Spleen (tissue), 13 donors: ENCODE measurements at places on chromosomes 11 and 22. TPM values are rescaled to one million over a fixed set of nuclear protein-coding genes. Genes with fewer than 3 reads are reported as not detected.

ZDHHC5 gene
- 58.0 TPM for total RNA-seq

INS gene
- total RNA-seq = not detected

GRCh38 chr11:83285151-83285770 lies 906 bp downstream of the CCDC90B start:
- no peaks in the 10 kb centered on the region for H3K27me3 ChIP-seq
- H3K4me1 ChIP-seq = peaks cover 14% of the 10 kb centered on the region
- peak overlapping the region; percentile 96 for H3K27ac ChIP-seq
- H3K4me3 ChIP-seq = peak overlapping the region; percentile 75
- DNase-seq = no peak

FCHSD2 gene
- total RNA-seq = 129 TPM

DNA sequence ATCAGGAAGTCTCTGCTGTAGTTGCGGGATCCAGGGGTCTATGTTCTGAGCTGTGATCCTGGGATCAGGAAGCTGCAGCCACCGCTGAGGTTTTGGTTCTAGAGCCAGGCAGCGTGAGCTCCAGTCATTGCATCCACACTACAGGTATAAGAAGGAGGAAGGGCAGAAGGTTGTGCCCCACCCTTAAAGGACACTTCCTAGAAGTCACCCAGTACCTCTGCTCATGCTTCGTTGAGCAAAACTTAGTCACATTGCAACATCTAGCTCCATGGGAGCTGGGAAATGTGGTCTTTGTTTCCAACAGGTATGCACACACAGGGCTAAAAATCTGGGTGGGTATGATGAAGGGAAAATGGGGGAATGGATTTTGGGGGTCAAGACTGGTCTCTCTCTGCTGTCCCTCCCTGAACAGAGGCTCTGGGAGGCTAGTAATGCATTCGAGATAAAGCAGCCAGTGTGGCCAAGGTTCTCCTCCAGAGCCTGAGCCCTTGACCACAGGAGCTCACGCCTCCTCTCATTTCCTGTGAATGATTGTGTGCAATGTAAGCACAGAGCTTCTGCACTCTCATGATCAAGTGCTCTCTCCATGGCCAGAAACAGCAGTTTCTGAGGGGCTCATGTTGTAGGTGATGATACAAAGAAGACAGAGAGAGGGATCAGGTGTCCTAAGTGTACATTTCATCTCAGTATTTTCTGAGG lies 86.8 kb upstream of the OR4B1 start:
- H3K4me1 ChIP-seq = peaks cover 24% of the 10 kb centered on the region
- H3K27me3 ChIP-seq = no peaks in the 10 kb centered on the region
- peaks cover 68% of the 10 kb centered on the region for H3K36me3 ChIP-seq

GRCh38 chr22:26552466-26552865 lies 37.5 kb downstream of the TPST2 start:
- peaks cover 48% of the 10 kb centered on the region for H3K4me1 ChIP-seq
- no peak for DNase-seq
- H3K27ac ChIP-seq = no peak overlapping the region
- H3K4me3 ChIP-seq = no peak overlapping the region
- H3K27me3 ChIP-seq = no peaks in the 10 kb centered on the region
- H3K36me3 ChIP-seq = no peaks in the 10 kb centered on the region

DNA sequence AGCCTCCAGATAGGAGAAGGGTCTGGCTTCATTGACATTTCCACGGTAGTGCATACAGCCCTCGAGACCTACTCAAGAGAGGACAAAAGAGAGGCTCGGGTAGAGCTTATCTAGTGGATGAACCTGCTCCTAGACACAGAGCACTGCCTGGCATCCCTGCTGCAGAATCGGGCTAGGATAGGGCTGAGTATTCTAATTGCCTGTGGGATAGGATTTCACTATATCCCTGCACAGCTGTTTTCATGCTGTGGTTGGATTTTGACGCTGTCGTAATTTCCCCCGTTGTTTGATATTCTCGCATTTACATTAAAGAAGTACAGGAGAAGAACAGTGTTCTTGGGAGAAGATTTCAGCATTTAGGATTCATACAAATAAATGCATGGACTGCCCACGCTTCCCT lies 107.8 kb downstream of the KIRREL3 start:
- H3K27me3 ChIP-seq = no peaks in the 10 kb centered on the region
- no peaks in the 10 kb centered on the region for H3K36me3 ChIP-seq
- H3K27ac ChIP-seq = no peak overlapping the region
- H3K4me3 ChIP-seq = no peak overlapping the region

DNA sequence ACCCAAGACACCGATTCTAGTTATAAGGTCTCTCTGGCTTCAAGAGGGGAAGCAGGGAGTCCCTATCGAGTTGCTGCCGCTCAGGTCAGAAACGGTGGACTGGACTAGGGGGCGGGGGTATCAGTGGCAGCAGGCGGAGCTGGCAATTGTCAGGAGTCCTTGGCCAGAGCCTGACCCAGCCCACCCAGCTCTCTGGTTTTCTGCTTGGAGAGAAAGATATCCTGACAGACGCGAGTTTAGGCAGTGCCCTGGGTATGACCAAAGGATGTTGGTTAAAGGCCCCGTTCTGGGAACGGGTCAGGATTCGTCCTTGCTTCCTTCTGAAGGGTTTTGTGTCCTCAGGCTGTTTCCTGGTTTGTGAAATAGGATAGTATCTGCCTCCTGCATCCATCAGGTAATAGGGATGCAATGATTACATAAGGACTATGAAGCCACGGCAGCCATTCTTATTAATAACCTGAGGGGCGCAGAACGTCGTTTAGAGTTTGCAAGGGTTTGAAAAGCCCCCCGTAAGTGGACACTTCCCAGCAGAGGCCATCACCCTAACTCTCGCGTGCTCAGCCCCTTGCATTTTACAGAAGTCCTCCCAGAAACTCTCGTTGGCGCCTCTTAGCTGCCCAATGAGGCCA lies 700 bp upstream of the DEPDC5 start:
- peak overlapping the region; percentile 97 for H3K27ac ChIP-seq
- no peaks in the 10 kb centered on the region for H3K27me3 ChIP-seq
- H3K36me3 ChIP-seq = no peaks in the 10 kb centered on the region

- H3K27ac ChIP-seq = no peak overlapping the region
- H3K4me1 ChIP-seq = no peaks in the 10 kb centered on the region
- no peaks in the 10 kb centered on the region for H3K36me3 ChIP-seq
Measured at GRCh38 chr11:35433588-35433987, 14.2 kb upstream of the SLC1A2 start.

DNA sequence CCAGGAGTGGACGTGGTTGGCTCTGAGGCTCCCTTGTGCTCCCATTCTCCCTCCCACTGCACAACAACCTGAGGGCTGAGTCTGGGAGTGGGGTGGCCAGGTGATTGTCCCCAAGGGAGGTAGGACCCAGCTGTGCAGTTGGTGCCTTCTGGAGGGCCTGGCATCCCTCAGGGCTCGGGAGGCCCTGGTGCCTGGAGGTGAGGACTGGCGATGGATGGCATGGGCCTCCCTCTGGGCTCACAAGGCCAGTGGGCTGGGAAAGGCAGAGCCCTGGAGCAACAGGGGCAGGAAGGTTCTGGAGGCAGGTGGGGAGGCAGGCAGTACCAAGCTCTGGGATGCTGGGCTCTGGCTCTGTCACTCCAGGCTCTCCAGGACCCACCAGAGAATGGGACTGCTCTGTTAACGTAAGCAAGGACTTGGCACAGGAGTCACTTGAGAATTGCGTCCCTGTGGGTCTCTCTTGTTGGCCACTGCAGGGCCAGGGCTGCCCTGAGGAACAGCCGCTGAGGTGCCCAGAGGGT lies 114.2 kb downstream of the KCNQ1OT1 start:
- H3K27ac ChIP-seq = no peak overlapping the region
- peak; percentile 61 for DNase-seq
- no peaks in the 10 kb centered on the region for H3K4me1 ChIP-seq
- no peak overlapping the region for H3K4me3 ChIP-seq
- no peaks in the 10 kb centered on the region for H3K36me3 ChIP-seq
- H3K27me3 ChIP-seq = no peaks in the 10 kb centered on the region

GRCh38 chr11:125443767-125444311 lies 52.2 kb downstream of the FEZ1 start:
- H3K4me3 ChIP-seq = no peak overlapping the region
- H3K36me3 ChIP-seq = peaks cover 6% of the 10 kb centered on the region
- H3K4me1 ChIP-seq = no peaks in the 10 kb centered on the region

DNA sequence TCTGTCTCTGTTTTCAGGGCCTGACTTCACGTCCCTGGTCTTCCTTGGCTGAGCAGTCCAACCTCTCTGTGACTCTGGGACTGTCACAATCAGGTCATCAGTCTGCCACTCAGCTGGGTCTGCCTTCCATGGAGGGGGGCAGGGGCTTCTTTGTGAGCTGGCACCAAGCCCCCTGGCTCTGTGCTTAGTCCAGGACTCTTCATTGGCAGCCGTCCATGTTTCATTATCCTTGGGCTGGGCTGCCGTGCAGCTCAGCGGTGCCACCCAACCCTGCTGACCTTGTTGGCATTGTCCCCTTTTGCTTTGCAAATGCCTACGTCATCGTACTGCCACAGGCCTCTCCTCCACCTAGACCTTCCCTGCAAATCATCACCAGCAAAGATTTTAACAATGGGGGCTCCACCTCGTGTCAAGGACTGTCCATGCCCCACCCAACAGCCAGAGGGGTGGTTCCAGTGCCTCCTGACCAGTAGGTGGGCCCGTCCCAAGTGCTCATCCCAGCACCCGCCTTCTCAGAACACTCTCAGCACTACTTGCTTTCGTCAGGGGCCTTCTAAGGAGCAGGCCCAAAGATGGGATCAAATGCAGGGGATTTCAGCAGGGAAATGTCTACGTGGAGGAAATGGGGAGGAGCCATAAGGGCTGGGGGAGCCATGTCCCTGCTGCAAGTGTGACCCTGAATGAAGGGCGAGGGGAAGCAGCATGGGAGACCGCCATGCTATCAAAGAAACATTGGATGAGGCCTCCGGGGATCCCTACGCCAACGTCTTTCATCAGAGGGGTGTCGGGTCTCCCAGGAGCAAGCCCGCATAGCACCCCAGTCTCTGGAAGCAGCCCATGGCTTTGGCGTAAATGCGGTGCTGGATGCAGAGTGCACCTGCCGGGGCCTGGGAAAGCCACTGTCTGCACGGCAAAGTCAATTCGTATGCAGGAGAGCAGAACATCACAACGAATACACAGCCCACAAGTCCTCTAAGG lies 18.2 kb downstream of the KRTAP5-6 start:
- H3K4me3 ChIP-seq = no peak overlapping the region

DNA sequence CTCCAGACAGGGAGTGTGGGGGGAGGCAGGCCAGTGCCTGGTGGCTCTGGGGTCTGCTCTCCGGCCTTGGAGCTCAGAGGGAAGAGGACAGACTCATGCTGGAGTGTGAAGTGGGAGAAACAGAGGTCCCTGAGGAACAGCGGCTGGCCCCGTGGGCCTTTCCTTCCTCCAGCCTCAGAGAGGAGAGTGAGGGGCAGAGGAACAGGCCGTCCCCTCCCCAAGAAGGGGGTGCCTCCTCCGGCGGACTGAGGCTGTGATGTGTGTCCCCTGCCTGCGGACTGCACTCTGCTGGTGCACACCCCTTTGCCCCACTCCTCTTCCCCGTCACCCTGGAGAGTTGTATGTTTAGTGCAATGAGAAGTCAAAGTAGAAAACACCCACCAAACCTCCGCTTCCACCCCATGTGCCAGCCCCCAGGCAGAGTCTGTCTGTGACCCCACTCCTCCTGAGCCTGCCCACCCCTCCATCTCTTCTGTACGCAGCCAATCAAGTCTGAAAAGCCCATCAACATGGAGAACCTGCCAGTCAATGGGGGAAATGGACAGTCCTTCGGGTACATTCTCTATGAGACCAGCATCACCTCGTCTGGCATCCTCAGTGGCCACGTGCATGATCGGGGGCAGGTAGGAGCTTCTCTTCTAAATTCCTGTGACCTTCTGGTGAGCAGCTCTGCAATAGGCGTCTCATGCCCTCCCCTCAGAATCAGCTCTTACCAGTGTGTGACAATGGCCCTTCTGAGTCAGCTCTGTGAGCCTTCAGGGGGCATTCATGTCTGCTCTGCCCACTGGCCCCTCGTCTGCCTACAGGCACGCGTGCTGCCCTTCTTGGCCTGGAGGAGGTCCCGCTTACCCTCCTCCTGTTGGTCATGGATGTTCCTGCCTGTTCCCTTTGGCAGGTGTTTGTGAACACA lies 39.0 kb downstream of the GLB1L2 start:
- no peak overlapping the region for H3K4me3 ChIP-seq
- H3K27me3 ChIP-seq = no peaks in the 10 kb centered on the region
- H3K27ac ChIP-seq = no peak overlapping the region
- peak; percentile 66 for DNase-seq
- H3K36me3 ChIP-seq = no peaks in the 10 kb centered on the region
- H3K4me1 ChIP-seq = no peaks in the 10 kb centered on the region
